ENCODE measurements at places on chromosomes 6 and 20. TPM values are rescaled to one million over a fixed set of nuclear protein-coding genes. Genes with fewer than 3 reads are reported as not detected.

The ANKRD66 gene
- not detected for polyA plus RNA-seq

The COL10A1 gene
- not detected for polyA plus RNA-seq

The ELOVL4 gene
- 6.5 TPM for polyA plus RNA-seq

The CALHM4 gene
- polyA plus RNA-seq = not detected

The MUC21 gene
- not detected for polyA plus RNA-seq

The CLVS2 gene
- polyA plus RNA-seq = not detected

The GFOD1 gene
- 3.6 TPM for polyA plus RNA-seq

The HLA-A gene
- polyA plus RNA-seq = 3,526 TPM

The DEFB132 gene
- polyA plus RNA-seq = not detected

The OR2H1 gene
- polyA plus RNA-seq = not detected

The SLC17A3 gene
- not detected for polyA plus RNA-seq

The VWA7 gene
- polyA plus RNA-seq = 2.5 TPM

The OOEP gene
- polyA plus RNA-seq = not detected

The MTFR2 gene
- polyA plus RNA-seq = 0.69 TPM

The CARMIL1 gene
- not detected for polyA plus RNA-seq

The CEP162 gene
- polyA plus RNA-seq = 5.6 TPM

The SMOC2 gene
- polyA plus RNA-seq = not detected

The CGA gene
- polyA plus RNA-seq = not detected

The OXT gene
- polyA plus RNA-seq = 1.4 TPM

The BTNL2 gene
- polyA plus RNA-seq = not detected

The TSPO2 gene
- not detected for polyA plus RNA-seq

The DLK2 gene
- polyA plus RNA-seq = 1.4 TPM

The FAM217A gene
- polyA plus RNA-seq = not detected

The CASS4 gene
- 5.6 TPM for polyA plus RNA-seq

The CRISP2 gene
- not detected for polyA plus RNA-seq

The TNFRSF6B gene
- 0.22 TPM for polyA plus RNA-seq
